ENCODE measurements at places on chromosomes 11 and 22.

- DNase-seq = no peak
Measured at GRCh38 chr11:110777775-110778174, 65.5 kb upstream of the ARHGAP20 start.

DNA sequence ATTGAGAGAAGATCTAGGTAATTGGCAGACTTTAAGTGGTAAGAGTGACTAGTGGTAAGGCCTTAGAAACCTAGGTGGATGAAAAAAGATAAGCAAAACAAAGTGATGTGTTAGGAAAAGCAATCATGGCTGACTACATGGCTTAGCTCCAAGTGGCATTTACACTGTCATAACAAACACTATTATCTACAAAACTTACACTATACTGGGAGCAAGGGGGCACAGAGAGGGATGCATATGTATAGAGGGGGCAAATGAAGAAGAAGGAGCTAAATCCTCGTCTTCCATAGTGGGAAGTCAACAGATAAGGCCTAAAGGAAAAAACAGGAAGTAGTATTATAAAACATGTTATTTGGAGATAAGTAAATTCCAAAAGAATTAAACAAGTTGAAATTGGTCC, 32.5 kb downstream of the ADORA2A start:
- DNase-seq = no peak

DNA sequence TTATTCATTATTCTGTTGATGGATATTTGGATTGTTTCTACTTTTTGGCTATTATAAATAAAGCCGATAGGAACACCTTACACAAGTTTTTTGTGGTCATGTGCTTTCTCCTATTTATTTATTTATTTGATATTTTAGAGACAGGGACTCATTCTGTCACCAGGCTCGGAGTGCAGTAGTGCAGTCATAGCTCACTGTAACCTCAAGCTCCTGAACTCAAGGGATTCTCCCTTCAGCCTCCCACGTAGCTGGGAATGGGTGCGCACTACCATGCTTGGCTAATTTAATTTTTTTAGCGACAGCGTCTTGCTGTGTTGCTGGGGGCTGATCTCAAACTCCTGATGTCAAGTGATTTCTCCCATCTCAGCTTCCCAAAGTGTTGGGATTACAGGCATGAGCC, 135.1 kb downstream of the UVRAG start:
- DNase-seq = no peak

DNA sequence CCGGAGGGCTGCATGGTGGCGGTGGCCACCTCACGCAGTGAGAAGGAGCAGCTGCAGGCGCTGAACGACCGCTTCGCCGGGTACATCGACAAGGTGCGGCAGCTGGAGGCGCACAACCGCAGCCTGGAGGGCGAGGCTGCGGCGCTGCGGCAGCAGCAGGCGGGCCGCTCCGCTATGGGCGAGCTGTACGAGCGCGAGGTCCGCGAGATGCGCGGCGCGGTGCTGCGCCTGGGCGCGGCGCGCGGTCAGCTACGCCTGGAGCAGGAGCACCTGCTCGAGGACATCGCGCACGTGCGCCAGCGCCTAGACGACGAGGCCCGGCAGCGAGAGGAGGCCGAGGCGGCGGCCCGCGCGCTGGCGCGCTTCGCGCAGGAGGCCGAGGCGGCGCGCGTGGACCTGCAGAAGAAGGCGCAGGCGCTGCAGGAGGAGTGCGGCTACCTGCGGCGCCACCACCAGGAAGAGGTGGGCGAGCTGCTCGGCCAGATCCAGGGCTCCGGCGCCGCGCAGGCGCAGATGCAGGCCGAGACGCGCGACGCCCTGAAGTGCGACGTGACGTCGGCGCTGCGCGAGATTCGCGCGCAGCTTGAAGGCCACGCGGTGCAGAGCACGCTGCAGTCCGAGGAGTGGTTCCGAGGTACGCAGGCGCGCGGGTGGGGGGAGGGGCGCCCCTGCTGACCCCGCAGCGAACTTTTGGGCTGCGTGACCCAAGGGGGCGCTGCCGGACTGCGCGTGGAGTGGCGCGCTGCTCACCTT, 670 bp downstream of the NEFH start:
- no peak for DNase-seq

DNA sequence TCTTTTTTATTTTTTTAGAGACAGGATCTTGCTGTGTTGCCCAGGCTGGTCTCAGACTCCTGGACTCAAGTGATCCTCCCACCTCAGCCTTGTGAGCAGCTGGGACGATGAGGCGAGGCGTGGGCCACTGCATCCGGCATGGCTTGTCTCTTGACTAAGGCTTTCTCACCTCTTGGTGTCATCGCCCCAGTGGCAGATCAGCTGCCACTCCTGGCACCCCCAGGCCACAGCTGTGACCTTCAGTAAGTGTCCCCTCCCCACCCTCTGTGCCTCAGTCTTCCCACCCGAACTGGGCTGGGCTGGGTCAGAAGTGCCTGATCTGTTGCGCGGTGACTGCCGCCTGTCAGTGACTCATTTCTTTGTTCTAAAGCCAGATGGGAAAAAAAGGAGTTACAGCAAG, 3.6 kb downstream of the SYNGR1 start:
- no peak for DNase-seq

- no peak for DNase-seq
Measured at GRCh38 chr11:95849087-95849825, 59.0 kb downstream of the CEP57 start.

- DNase-seq = no peak
Measured at GRCh38 chr11:62208785-62209144, 292 bp downstream of the SCGB2A1 start.

DNA sequence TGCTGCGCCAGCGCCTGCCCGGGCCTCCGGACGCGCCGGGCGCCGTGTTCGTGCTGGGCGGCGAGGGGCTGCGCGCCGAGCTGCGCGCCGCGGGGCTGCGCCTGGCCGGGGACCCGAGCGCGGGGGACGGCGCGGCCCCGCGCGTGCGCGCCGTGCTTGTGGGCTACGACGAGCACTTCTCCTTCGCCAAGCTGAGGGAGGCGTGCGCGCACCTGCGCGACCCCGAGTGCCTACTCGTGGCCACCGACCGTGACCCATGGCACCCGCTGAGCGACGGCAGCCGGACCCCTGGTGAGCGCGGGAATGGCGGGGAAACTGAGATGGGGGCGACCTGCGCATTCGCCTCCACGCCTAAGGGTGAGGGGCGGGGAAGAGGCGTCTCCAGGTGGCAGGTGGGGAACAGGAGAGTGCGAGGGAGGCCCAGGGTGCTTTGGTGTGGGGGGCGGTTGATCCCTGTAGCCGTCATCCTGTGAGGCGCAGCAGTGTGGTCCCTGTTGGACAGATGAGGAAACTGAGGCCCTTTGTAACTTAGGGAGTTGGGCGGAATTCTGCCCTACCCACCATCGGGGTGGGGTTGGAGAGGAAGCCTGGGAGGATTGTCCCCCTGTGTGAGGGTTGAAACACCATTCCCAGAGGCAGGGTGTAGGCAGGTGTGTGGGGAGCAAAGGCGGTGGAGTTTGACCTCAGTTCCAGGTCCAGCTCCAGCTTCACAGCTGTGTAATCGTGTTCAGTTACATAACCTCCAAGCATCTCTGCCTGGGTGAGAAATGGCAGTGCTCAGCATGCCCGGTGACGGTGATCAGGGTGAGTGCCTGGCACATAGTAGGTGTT, 758 bp downstream of the PDXP start:
- no peak for DNase-seq
